ENCODE measurements at places on chromosomes 3 and 15. TPM values are rescaled to one million over a fixed set of nuclear protein-coding genes. Genes with fewer than 3 reads are reported as not detected.

The CELF6 gene
- 1.4 TPM for polyA plus RNA-seq

The IQCF5 gene
- polyA plus RNA-seq = not detected

The PLOD2 gene
- 32.7 TPM for polyA plus RNA-seq

The C3orf70 gene
- 0.75 TPM for polyA plus RNA-seq

The TGM4 gene
- not detected for polyA plus RNA-seq
